ENCODE measurements at places on chromosomes 1 and 21.

DNA sequence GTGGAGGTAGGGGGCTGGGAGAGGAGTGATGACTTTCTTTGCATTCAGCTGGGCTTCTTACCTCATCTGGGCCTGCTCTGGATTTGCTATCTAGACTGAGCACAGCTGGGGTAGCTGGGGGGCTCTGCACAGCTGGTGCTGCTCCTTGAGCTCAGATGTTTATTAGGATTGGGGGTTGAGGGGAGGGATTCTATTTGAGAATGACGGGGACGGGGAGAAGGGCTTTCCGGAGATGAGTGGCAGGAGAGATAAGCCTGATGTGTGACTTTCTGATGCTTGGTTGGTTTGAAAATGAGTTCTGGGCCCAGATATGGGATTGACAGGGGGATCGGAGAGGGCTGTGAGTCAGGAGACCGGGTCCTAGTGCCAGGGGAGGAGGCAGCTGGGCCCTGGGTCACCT lies 146.1 kb upstream of the CSF3R start:
- DNase-seq = no peak

- peak; percentile 44 for DNase-seq
Measured at GRCh38 chr1:152347116-152347728, 12.6 kb downstream of the FLG2 start.

DNA sequence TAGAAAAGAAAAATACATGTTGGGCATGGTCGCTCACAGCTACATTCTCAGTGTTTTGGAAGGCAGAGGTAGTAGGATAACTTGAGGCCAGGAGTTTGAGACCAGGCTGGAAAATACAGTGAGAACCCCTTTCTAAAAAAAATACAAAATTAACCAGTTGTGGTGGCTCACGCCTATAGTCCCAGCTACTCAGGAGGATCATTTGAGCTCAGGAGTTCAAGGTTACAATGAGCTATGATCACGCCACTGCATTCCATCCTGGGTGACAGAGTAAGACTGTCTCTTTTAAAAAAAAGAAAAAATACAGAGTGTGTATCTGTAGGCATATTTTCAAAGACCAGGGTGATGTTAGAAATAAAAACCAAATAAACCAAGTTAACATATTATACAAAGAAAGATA lies 57.8 kb downstream of the HFM1 start:
- DNase-seq = no peak

- DNase-seq = no peak
Measured at GRCh38 chr1:11790880-11791715, 14.7 kb downstream of the MTHFR start.

DNA sequence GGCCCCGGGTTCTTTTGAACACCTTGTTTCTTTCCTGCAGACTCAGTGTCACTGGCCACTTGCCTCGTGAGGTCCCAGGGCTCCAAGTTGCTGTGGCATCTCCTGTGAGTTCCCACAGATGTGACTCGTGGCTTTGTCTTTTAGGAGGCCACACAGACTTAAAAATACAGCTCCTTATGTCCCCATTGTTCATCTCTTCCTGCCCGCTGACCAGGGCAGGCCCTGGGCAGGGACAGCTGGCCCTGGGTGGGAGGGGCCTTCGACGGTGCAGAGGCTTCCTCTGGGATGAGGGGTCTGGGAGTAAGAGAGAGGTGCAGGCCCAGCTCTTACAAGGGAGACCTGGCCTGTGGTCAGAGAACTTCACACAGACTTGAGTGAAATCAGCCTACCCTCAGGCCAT lies 15.6 kb downstream of the LDLRAP1 start:
- DNase-seq = no peak

- DNase-seq = no peak
Measured at GRCh38 chr1:21742578-21742977, 40.4 kb downstream of the USP48 start.

GRCh38 chr1:110774398-110774797 lies 98.5 kb upstream of the CD53 start:
- DNase-seq = no peak

DNA sequence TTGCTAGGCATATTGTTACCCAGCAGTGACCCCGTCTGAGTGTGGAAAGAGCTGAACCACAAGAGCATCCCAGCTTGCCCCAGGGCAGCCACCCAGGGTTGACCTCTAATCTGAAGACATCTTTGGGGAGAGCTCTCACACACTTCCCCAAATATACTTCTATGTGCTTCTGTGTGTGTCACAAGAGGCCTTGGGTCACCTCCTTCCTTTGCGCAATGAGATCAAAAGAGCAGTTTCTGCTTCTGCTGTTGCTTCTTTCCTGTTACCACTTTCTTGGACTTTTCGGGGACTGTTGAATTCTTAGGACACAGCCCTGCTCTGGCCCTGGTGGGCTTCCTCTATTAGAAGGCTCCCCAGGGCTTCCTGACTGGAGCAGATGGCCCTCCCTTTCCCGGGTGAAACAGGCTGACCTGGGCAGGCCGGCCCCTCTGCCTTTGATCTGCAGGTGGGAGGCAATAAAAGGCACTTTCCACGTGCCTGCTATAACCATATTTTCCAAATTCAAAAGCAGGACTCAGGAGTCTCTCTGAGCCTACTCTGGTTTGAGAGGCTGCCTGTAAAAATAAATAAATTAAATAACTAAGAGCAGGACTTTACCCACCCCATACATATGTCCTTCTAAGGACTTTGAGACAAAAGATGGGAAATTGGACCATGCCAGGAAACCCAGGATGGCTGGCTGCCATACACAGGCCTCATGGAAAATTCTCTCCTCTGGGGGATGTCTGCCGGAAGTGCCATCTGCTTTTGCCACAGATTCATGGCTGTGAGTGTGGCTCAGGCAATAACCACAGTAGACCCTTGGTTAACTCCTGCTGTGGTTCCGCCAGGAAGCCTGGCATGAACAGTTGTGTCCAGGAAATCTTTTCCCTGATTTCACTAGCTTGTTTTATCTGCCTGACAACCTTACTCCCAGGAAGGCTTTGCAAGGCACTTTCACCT lies 28.3 kb upstream of the RCSD1 start:
- no peak for DNase-seq
